ENCODE measurements at places on chromosomes 16 and 17.

DNA sequence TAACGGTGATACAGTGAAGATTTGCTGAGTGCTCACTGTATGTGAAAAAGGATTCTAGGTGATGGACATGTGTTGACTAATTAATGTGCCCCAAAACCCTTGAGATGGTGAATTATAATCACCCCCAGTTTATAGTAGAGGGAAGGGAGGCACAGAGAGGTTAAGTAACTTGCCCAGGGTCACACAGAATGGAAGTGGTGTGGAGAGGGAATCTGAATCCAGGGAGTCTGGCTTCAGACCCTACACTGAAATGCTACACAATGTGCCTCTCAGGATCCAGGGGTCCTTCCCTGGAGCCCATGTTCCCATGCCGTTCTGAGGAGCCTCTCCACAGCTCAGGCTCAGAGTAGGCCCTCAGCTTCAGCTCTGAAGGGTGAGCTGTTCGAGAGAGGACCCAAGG lies 11.6 kb downstream of the TRPV2 start:
- DNase-seq, result no peak

- DNase-seq, result no peak
These were observed 201.0 kb downstream of the SHISA9 start for GRCh38 chr16:13102401-13102800.

GRCh38 chr17:67531291-67531690 lies 154.2 kb downstream of the PITPNC1 start:
- no peak for DNase-seq

DNA sequence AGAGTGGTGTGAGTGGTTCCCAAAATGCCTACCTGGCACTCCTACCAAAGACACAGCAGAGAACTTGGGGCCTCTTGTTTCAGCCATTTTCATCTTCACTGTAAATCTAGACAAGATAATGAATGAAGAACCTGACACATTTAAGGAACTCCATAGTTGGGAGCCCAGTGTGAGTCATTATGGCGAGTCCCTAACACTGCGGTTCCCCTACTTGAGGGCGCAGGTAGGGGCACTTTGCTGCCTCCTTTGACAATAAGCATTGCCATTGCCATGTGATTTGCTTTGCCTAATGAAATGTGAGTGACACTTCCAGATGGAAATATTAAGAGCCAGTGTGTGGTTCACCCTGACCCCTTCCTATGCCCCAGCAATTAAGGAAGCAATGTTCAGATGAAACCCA lies 517.6 kb downstream of the MAF start:
- DNase-seq, result no peak

GRCh38 chr16:52254746-52255145 lies 292.2 kb downstream of the TOX3 start:
- no peak for DNase-seq

DNA sequence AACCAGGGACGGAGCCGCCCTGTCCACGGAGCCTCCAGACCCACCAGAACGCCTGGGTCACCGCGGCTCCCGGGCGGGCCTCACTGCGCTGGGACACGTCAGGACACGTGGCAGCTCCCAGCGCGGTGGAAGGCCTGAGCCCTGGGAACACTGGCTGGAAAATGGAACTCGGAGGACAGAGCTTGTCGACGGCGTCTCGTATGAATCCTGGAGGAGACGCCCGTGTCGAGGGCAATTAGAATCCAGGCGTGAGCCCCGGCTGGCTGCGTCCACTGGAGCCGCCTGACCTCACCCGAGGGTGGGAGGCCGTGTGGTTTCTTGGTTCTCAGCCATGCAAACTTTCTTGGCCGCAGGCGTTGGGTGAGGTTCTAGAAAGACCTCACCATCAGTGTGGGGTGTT lies 173.9 kb downstream of the LAT start:
- DNase-seq, result no peak

- DNase-seq, result no peak
These were observed 104.3 kb upstream of the DNAH9 start for GRCh38 chr17:11493936-11494335.

DNA sequence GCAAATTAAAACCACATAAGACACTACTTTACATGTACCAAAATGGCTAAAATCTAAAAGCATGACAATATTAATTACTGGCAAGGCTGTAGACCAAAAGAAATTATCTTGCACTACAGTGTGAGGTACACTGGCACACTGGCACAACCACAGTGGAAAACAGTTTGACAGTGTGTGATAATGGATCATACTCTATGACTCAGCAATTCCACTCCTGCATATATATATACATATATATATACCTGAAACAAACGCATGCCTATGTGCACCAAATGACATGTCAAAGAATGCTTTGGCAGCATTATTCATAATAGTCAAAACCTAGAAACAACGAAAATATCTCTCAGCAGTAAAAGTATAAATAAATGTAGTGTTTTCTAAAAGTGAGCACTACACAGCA lies 4.6 kb upstream of the DYNLRB2 start:
- no peak for DNase-seq

DNA sequence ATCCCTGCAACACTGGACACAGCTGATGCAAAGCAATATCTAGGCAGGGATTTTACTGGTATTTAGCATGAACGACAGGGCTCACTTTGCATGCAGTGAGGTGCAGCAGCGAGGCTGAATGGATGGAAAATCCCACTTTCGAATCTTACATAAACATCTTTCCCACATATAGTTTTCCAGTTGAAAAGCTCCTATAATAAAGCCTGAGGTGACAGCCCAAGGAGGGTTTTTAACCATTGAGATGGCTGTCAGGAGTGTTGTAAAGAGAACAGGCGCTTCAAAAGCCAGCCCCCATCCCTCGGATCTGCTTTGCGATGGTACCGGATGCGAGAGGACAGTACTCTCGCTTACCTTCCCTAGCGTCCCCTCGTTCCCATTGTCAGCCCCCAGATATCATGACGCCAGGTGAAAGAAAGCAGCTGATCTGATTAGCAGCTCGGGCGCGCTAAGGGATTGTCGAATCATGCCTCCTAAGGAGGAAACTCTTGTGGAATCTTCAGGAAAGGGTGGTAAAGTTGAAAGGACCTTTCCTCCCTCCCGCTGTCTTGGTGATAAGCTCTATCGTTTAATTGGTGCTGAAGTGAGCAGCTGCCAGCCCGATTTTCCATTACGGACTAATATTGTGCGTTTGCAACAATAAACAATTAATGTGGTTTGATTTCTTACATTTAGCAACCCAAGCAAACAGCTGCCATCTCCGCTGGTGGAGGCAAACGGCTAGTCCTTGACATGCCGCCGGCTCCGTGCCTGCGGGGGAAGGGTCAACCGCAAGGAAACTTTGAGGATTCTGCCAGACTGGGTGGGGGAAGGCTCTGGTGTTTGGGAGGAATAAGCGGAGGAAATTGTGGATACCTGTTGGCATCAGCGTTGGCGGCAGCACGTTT lies 1.8 kb downstream of the CDH8 start:
- DNase-seq, result no peak

DNA sequence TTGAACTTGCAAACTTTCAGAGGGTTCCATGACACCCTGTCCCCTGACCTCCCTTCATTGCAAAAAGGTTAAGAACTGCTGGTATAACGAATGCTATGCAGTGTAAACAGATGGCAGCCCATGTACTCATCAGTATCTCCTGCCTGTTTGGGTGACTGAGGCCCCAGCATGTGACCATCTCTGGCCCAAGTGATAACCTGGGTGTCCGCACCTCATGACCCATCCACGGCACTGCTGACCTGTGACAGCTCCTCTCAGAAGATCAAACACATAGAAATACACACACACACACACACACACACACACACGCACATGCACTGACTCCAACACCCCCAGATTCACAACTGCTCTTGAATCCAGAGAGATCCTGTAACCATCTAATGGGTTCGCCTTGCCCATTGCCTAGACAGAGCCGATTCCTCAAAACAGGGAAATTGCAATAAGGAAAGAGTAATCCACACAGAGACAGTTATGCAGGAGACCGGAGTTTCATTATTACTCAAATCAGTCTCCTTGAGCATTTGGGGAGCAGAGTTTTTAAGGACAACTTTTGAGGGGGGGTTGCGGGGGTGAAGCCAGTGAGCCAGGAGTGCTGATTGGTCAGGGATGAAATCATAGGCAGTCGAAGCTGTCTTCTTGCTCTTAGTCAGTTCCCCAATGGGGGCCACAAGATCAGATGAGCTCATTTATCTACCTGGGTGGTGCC lies 11.3 kb upstream of the PHOSPHO1 start:
- no peak for DNase-seq

- no peak for DNase-seq
These were observed 7.8 kb downstream of the EMP2 start for GRCh38 chr16:10572611-10573010.

DNA sequence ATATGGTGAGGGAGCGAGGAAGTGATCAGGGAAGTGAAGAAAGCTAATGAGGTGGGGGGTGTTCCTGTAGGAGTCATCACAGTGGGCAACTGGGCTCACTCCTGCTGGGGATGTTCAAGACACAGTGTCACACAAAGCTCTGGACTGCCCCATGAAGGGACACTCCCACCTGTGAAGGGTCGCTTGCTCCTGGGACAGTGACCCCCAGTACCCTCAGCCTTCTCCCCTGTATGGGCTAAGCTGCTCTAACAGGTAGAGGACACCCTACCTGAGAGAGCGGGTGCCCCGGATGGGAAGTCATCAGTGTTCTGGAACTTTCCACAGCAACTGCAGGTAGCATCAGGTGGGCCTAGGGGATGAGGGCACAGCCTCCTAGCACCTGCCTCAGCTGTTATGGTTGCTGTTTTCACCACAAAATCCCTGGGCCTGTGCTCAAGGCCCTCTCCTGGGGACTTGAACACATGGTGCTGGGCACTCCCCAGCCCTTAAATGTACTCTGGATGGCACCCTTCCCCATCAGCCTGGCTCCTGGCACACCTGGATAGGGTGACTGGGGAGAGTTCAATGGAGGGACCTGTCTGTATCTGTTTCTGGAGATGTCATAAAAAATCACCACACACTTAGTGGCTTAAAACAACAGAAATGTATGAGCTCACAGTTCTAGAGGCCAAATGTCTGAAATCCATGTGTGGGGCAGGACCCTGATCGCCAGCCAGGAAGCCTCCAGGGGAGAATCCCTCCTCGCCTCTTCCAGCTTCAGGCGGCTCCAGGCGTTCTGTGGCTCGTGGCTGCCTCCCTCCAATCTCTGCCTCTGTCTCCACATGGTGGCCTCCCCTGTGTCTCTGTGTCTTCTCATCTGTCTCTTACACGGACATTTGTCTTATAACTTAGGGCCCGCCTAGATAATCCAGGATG lies 104.0 kb upstream of the CDH5 start:
- DNase-seq, result no peak

GRCh38 chr16:84087466-84088151 lies 29.1 kb downstream of the MBTPS1 start:
- DNase-seq, result no peak

- DNase-seq, result no peak
These were observed 108.0 kb upstream of the COX10 start for GRCh38 chr17:13961265-13961664.

GRCh38 chr16:59848296-59848695 lies 1114.2 kb upstream of the GOT2 start:
- no peak for DNase-seq

GRCh38 chr16:57997528-57998265 lies 2.8 kb downstream of the ZNF319 start:
- DNase-seq, result no peak

DNA sequence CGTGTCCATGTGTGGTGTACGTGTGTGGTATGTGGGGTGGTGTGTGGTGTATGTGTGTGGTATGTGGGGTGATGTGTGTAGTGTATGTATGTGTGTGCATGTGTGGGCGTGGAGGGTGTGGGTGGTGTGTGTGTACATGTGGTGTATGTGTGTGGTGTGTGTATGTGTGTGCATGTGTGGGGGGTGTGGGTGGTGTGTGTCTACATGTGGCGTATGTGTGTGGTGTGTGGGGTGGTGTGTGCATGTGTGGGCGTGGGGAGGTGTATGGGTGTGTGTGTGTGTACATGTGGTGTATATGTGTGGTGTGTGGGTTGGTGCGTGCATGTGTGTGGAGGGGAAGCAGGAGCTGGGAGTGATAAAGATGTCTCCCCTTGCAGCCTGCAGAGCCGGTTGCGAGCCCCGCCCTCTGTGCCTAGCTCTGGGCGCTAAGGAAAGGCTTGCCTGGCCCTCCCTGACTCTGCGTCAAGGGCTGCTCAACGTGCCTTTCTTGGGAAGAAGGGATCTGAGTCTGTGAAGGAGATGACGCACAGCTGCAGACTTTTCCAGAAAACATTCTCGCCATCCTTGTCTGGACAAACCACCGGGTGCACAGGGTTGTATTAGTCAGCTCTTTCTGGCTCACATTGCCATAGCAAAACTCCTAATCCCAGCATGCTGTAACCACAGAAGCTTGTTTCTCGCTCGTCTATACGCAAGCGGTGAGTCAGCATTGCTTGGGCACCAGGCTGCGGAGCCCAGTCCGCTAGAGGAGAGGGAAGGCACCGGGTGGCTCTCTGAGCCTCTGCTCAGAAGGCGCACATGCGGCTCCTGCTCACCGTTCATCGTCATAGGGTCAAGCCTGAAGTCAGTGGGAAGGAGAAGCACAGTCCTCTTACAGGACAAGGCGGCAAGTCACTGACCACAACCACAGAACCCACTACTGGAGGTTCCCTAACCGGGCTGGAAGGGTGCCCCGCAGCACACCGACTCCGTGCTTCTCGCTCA lies 2.0 kb upstream of the CD300H start:
- DNase-seq, result no peak

DNA sequence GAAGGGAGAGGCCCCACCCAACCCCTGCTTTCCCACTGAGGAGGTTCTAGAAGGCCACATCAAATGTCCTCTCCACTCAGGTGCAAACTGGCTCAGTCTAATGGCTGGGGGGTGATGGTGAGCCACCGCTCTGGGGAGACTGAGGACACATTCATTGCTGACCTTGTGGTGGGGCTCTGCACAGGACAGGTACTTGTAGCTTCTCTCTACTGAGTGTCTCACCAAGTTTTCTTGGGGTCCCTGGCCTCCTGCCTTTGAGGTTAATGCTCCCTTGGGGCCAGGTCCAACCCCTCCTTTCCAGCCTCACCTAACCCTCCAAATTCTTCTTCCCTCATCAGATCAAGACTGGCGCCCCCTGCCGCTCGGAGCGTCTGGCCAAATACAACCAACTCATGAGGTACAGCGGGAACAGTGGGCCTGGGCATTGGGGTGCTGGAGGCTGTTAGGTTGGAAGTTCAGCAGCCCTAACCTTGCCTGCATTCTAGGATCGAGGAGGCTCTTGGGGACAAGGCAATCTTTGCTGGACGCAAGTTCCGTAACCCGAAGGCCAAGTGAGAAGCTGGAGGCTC lies 5.7 kb downstream of the ENO3 start:
- no peak for DNase-seq

- no peak for DNase-seq
These were observed at the start of gene TRIM47 for GRCh38 chr17:75878174-75878998. Gene TRIM47, minus strand, starts transcription at chr17:75878581. Its CDS starts 33 bp downstream, at chr17:75878548.

GRCh38 chr17:71679832-71680231 lies 441.0 kb upstream of the SOX9 start:
- DNase-seq, result no peak

GRCh38 chr17:30808785-30809286 lies 15.7 kb downstream of the CRLF3 start:
- DNase-seq, result no peak

- DNase-seq, result no peak
These were observed 17.3 kb downstream of the PHLPP2 start for GRCh38 chr16:71707199-71707598.

- DNase-seq, result no peak
These were observed 16.8 kb upstream of the CCL1 start for GRCh38 chr17:34379868-34380267.

Measured in left renal cortex interstitium (tissue), 4 donors.